ENCODE measurements at places on chromosomes 1 and 21. TPM values are rescaled to one million over a fixed set of nuclear protein-coding genes. Genes with fewer than 3 reads are reported as not detected.

GRCh38 chr1:1360506-1361169, 2.3 kb upstream of the MXRA8 start:
- H3K27ac ChIP-seq: no peak overlapping the region
- H3K27me3 ChIP-seq: no peaks in the 10 kb centered on the region
- peaks cover 10% of the 10 kb centered on the region for H3K4me1 ChIP-seq
- no peaks in the 10 kb centered on the region for H3K36me3 ChIP-seq

The FCRL6 gene
- 1.8 TPM for total RNA-seq

GRCh38 chr1:97095764-97096163, 374.2 kb downstream of the PTBP2 start:
- no peaks in the 10 kb centered on the region for H3K4me1 ChIP-seq
- H3K4me3 ChIP-seq: no peak overlapping the region
- H3K36me3 ChIP-seq: no peaks in the 10 kb centered on the region
- no peaks in the 10 kb centered on the region for H3K27me3 ChIP-seq
- no peak for DNase-seq
- H3K27ac ChIP-seq: no peak overlapping the region

GRCh38 chr21:41437729-41438128, 11.7 kb downstream of the MX1 start:
- no peak for DNase-seq
- H3K27ac ChIP-seq: no peak overlapping the region
- peaks cover 64% of the 10 kb centered on the region for H3K36me3 ChIP-seq
- H3K4me3 ChIP-seq: no peak overlapping the region
- no peaks in the 10 kb centered on the region for H3K27me3 ChIP-seq

GRCh38 chr21:27301220-27301619, 334.3 kb upstream of the ADAMTS5 start:
- no peak overlapping the region for H3K4me3 ChIP-seq
- no peaks in the 10 kb centered on the region for H3K27me3 ChIP-seq
- H3K27ac ChIP-seq: no peak overlapping the region

- no peak for DNase-seq
- no peak overlapping the region for H3K27ac ChIP-seq
- no peak overlapping the region for H3K4me3 ChIP-seq
- H3K36me3 ChIP-seq: peaks cover 5% of the 10 kb centered on the region
These were observed 35.3 kb upstream of the RIPK4 start for GRCh38 chr21:41802198-41802584.
